Stimulated activated CD4-positive, alpha-beta T cell treated with anti-CD3 and anti-CD28 coated beads, Interleukin-1b, Interleukin-23, amount 100 ng/mL, for 1 hour (primary cell): ENCODE measurements at places on chromosomes 7 and 10.

- DNase-seq = no peak
Observed at GRCh38 chr7:156559001-156559400, 81.6 kb upstream of the RNF32 start.

DNA sequence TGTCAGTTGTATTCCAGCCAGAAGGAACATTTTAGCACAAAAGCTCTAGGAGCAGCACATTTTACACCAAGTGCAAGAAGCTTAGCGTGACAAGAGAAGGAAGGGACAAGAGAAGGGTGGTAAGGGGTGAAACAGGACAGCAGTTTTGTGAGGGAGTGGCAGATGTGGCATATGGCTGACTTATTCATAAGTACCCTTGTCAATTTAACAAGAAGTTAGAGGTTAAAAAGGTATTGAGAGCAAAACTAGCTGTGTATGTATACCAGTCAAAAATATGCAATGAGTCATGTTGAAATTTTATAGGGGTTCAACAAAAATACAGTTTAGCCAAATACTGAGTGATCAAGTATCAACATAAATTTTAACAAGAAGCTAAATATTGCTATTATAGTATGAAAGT is 561.5 kb upstream of the POT1 start:
- DNase-seq = no peak

GRCh38 chr10:92809840-92810239 is 38.5 kb upstream of the EXOC6 start:
- DNase-seq = no peak

- DNase-seq = no peak
Observed at GRCh38 chr7:85184599-85185423, 2.0 kb downstream of the SEMA3D start.
